SK-N-SH (cell line): ENCODE measurements at places on chromosomes 16 and 17. TPM values are rescaled to one million over a fixed set of nuclear protein-coding genes. Genes with fewer than 3 reads are reported as not detected.

DNA sequence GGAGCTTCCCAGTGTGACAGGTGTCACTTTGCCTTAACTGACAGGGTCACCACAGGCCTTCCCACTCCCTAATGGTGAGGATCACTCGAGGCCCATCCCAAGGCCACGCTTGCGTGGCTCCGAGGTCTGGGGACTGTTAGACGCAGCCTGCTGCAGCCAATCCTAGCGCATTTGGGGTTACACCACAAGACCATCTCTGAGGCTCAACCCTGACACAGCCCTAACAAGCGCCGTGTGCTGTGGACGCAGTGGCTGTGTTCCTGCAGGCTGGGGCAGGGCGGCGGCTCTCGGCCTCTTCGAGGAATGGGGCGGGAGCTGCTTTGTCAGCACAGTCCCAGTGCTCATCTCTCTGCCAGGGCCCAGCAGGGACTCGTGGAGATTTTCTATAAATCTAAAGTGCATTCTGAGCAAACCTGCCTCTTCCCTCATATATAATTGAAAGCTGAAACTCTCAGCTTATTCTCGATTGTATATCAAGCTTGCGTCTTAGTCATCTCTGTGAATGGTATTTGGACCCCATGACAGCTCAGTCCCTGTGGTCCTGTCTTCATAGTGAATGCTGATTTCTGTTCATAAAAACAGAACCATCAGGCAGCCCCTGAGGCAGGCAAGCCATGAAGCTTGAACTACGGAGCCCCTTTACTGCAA, 65.8 kb upstream of the CHMP6 start:
- DNase-seq, result no peak

DNA sequence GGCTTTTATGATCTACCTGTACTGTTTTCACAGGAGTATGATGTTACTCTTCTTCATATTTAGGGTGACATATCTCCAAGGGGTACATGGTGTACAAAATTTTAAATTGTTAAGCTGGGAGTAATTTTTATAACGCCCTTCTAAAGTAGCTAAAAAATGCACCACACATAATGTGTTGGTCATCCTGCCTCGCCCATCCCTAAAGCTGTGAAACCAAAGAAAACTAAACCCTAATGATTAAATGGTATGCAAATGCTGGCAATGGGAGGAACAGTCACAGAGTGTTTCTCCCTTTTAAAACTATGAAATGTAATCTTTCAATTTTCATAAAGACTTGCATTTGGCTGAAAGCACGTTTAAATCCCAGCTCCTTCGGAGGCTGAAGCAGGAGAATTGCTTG, 2.0 kb upstream of the KRT24 start:
- DNase-seq, result no peak

- no peak for DNase-seq
Observed at GRCh38 chr16:60091529-60091928, 1357.4 kb upstream of the GOT2 start.

- no peak for DNase-seq
Observed at GRCh38 chr17:57938061-57938502, 17.1 kb downstream of the CUEDC1 start.

DNA sequence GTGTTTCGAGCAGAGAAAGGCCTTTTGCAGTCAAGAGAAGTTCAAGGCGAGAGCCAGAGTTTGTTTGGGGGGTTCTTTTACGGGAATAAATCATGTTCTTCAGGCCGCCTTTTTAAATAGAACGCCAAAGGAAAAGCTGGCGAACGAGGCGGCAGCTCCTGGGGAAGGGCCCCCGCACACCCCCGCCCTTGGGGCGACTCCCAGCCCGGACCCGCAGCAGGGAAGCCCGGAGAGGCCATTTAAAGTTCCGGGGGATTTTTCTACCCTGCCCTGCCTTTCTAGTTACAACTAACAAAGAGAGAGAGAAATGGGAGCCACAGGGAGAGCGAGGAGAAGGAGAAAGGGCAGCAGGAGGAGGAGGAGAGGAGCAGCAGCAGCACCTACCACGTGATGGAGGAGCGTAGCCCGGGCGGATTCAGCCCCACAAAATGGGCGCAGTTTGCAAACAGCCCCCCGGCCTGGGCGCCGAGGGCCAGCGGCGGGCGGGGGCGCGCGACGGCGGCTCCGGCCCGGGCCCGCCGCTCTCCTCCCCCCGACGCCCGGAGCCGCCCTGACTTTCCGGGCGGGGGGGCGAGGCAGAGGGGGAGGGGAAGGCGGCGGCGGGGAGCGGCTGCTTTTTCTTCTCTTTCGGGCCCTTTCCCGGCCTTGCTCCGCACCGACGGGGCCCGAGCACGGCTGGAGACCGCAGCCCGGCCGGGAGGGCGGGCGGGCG, 634 bp downstream of the KANSL1 start:
- DNase-seq, result peak; percentile 89

GRCh38 chr16:563072-563644, 3.0 kb downstream of the PRR35 start:
- DNase-seq, result no peak

The FOXJ1 gene
- polyA plus RNA-seq, result not detected in 2 replicates

The CYTH1 gene
- polyA plus RNA-seq, result 23.8 and 24.8 TPM in 2 replicates

DNA sequence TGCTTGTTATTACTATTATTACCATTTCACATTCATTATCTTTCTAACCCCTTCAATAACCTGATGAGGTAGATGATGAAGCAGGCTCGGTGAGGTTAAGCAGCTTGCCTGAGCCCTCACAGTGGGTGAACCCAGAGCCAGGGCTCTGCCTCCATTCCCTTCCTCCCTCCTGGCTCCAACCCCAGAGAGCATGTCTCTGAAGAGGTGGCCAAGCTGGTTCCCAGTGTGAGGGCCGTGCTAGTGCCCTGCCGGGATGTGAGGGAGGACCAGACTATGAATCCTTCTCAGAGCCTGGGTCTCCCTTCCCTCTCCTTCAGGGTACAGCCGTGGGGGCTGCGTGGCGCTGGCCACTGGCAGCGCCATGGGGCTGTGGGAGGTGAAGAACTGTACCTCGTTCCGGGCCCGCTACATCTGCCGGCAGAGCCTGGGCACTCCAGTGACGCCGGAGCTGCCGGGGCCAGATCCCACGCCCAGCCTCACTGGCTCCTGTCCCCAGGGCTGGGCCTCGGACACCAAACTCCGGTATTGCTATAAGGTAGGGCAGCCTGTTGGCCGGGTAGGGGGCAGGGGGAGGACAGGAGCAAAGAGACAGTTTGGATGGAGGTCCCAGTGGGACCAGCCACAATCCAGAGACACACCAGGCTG, 49.6 kb downstream of the MRC2 start:
- peak; percentile 33 for DNase-seq

GRCh38 chr16:69201291-69201690, 14.3 kb downstream of the SNTB2 start:
- DNase-seq, result no peak

DNA sequence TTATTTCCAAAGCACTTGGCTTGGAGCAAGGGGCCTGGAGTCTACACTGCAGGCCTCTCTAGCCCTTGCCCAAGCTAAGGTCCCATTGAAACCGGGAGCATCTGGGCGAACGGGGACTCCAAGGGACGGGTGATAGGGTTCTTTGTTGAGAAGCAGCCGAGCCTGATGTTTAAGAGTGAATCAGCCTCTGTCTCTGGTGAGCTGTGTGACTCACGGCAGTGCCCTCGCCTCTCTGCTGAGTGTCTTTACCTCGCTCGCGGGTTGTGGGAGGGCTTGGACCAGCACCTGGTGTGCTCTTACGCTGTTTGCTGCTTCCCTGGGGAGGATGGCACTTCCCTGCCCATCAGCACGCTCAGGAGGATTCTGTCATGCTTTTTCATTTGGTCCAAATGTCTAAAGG, 1.3 kb downstream of the HGS start:
- peak; percentile 28 for DNase-seq

The KRT33A gene
- not detected in 2 replicates for polyA plus RNA-seq

DNA sequence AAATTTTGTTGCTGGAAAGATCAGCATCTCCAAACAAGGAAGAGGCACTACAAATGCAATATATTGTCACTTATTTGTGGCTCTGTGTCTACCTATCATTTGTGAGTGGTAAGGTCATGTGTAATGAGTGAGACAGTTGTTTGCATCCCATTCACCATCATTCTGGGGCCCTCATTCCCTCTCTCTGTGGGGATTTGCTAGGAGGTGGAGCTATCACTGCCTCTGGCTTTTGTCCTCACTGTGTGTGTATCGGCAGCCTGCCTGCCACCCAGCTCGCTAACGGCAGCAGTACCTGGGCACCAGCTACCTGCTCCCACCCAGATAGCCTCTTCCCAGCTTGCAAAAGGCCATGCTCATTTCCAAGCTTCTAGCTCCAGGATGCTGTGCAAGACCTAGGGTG, 379.2 kb upstream of the ZFHX3 start:
- DNase-seq, result no peak

DNA sequence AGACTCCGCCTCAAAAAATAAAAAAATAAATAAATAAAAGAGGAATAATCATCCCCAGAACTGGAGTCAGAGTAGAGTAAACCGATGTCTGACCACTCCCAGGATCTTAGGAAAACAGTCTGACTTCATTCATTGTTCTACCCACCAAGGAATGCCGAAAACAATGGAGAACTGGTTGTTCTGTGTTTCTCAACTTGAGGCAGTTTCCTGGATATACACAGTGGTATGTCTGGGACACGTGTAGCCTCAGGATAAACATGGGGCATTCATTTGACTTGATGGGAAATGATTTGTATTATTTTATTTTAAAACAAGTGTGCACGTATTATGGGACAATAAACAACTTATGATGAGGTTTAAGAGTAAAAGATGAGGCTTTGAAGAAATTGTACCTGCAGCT, 32.8 kb upstream of the PAFAH1B1 start:
- no peak for DNase-seq

DNA sequence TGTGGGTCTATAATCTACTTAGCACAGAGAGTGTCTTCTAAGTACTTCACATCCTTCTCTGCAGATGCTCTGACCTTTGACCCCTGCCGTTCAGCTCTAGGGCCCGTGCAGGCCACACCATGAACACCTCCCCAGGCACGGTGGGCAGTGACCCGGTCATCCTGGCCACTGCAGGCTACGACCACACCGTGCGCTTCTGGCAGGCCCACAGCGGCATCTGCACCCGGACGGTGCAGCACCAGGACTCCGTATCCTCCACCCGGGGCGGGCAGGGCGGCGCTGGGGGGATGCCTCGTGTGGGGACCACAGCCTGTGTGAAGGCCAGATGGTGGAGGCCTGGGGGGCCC, 686 bp downstream of the MLST8 start:
- peak; percentile 75 for DNase-seq

- no peak for DNase-seq
Observed at GRCh38 chr16:73692861-73693260, 603.8 kb upstream of the PSMD7 start.

DNA sequence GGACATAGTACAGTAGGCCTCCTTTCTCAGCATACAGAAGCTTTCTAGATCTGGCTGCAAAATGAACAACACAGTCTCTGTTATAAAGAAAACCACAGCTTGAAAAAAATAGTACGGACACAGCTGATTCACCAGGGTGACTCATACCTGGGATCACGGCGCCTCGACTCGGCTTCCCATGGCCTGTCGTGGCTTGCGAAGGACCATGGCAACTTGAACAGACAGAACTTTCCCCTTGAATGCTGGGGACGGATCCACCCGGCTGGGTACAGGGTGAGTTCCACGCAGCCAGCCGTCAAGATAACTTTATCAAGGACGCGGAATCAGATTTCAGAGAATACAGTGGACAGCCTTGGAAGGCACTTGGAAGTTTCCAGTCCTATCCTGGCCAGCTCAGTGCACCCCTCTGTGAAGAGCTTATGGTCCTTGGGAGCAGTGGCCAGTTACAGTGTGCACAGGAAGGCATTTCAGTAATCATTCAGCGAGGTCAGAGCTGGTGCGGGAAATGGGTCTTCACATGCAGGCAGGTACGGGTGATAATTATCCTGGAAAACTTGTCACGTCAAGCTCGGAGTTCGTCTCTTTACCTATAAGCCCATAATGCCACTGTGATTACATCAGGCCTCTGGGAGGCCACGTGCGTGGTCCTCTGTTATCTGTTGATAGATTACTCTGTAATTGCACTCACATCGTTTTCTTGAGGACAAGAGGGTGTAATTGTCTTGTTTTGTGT, 57.9 kb upstream of the MAF start:
- no peak for DNase-seq

DNA sequence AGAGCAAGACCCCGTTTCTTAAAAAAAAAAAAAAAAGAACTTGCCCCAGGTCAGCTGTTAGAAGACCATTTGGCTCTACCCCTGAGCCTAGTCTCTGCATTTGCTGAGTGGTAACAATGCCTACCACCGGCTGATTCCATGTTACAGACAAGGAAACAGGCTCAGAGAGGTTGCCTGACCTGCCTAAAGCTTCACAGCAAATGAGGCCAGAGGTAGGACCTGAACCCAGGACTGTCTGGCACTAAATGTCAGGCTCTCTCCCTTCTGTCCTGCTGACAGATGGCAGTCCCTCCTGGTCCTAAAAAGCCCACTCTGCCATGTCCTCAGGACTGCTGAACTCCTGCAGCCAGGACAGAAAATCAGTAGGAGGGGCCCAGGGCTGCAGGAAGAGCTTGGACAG, 5.8 kb downstream of the STX1B start:
- no peak for DNase-seq

The CCL8 gene
- not detected in 2 replicates for polyA plus RNA-seq

DNA sequence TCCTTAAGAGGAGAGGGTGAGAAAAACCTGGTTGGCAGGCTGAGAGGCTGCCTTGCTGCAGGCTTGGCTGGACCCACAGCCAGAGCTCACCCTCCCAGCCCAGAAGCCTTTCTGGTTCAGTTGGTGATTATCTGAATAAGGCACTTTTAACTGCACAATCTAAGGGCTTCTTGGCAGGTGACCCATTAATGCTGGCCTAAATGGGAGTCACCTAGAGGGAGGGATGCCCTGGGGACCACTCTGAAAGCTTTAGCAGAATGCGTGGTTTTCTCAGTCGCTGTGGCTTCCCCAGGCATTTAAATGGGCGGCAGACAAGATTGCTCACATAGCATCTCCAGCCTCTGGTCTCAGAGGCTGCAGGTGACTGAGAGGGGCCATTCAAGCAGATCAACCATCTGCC, 33.2 kb upstream of the SHISA9 start:
- DNase-seq, result no peak

The FAM171A2 gene
- polyA plus RNA-seq, result 4.8 and 4.9 TPM in 2 replicates

DNA sequence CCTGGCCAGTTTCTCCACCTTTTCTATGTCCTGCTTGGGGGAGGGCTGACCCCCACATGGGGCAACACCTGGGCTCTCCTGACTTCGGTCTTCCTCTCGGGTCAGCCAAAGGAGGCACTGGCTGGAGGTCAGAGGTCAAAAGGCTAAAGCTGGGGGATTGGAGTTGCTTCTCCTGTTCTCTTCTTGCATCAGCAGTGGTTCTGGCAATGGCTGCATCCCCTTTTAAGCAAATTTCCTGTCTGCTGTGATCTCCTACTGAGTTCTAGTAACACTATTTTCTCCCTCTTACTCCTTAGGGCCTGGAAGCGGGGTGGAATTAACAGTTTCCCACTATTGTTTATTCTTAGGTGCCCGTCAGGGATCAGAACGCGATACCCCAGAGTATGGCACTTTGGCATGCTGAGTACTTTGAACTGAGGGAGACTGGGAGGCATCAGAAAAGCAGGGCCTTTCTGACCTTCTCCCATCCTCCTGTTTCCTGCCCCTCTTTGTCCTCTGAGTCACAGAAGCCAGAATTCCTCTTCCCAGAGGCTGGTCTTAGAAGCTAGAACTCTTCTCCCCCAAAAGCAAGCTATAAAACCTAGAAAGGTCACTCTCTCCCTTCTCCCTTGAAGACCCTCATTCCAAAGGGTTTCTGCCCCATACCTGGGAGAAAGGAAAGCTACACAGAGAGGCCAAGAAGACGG, 268.2 kb downstream of the STX8 start:
- DNase-seq, result no peak
